Osteocyte (in vitro differentiated cells): ENCODE measurements at places on chromosomes 12 and 14. TPM values are rescaled to one million over a fixed set of nuclear protein-coding genes. Genes with fewer than 3 reads are reported as not detected.

DNA sequence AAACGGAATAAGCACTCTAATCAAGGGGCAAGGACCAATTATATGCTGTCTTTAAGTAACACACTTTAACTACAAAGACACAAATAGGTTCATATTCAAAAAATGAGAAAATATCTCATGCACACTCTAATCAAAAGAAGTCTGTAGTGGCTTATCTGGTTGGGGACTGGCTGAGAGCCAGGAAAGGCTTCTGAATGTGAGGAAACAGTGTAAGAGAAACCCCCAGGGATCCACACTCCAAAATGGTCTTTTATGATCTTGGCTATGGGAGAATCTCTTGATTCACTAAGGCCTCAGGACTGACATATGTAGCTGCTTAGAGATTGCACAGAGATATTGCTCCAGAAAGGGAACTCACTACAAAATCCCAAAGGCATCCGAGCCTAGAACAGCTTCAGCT is 10.3 kb downstream of the CTSG start:
- H3K4me1 ChIP-seq, result no peaks in the 10 kb centered on the region
- no peak for DNase-seq
- H3K27ac ChIP-seq, result no peak overlapping the region
- H3K4me3 ChIP-seq, result no peak overlapping the region
- H3K27me3 ChIP-seq, result no peaks in the 10 kb centered on the region
- H3K36me3 ChIP-seq, result no peaks in the 10 kb centered on the region

GRCh38 chr12:67457778-67458665 is 188.9 kb downstream of the CAND1 start:
- no peak overlapping the region for H3K27ac ChIP-seq
- no peak for DNase-seq
- peaks cover 5% of the 10 kb centered on the region for H3K27me3 ChIP-seq

DNA sequence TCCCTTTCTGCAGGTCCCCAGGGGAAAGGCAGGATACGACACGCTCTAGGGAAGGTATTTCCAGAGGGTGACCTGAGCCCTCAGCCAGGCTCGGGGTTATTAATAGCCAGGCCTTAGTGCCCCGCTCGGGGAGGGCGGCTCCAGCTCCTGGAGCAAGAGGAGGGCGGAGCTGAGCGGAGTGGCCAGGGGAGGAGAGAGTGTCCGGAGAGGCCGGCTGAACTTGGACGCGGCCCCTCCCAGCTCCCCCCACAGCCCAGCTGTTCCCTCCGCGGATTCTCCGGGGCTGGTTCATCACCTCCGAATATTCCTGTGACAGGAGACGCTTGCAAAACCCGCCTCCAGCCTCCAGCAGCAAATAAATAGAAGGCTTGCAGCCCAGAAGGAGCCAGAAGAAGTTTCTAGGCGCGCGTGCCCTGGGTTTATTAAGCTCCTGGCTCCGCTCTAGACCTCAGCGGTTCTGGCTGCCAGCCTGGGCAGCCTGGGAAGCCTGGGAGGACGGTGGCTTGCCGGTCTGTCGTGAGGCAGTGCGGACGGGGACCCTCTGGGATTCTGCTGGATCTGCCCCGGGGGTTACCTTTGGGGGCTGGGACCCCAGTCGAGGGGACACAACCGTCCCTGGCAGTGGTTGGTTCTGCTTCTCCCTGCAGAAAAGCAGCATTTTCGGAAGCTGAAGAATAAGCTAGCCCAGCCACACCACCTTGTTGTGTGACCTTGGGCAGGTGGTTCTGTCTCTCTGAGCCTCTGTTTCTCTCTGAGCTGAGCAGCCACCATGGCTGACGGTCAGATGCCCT is at the start of gene HSPB8:
TSS of gene HSPB8 (plus strand) at position 388 of the 791 bp plus-strand sequence. CDS start at position 770, 382 bp downstream.
- H3K27me3 ChIP-seq, result no peaks in the 10 kb centered on the region
- peak within 1 kb of the TSS; percentile 35 for H3K27ac ChIP-seq
- H3K4me3 ChIP-seq, result peak within 1 kb of the TSS; percentile 68
- no peak for DNase-seq
- no peaks in the 10 kb centered on the region for H3K36me3 ChIP-seq

DNA sequence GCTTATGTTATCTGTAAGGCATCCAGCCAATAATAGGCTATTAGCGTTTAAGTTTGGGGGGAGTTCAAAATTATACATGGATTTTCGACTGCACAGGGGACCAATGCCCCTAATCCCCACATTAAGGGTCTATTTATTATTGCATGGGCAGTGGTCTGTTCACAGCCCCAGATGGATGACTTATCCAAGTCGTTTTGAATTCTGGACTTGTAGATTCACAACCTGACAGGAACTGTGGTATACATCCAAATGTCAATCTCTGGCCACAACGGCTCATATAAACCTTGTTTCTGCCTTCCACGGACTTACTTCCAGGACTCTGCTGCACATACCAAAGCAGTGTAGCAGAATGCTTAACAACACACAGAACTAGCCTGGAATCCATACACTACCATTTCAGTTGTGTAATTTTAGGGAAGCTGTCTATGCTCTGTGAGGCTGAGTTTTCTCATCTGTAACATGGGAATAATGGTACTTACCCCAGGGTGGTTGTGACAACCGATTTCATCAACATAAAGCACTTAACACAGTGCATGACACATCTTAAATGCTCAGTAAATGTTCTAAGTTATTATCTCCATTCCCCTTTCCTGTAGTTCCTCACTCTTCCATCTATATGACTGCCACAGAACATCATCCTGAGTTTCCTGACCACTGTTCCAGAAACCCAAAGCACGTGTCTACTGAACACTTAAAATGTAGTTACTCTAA is 3.7 kb downstream of the DDX24 start:
- H3K4me3 ChIP-seq, result no peak overlapping the region
- H3K4me1 ChIP-seq, result peaks cover 49% of the 10 kb centered on the region
- peaks cover 43% of the 10 kb centered on the region for H3K36me3 ChIP-seq
- H3K27ac ChIP-seq, result no peak overlapping the region

- no peak overlapping the region for H3K4me3 ChIP-seq
- peaks cover 15% of the 10 kb centered on the region for H3K4me1 ChIP-seq
- no peak for DNase-seq
- peak overlapping the region; percentile 44 for H3K27ac ChIP-seq
- no peaks in the 10 kb centered on the region for H3K27me3 ChIP-seq
These were observed 47.1 kb downstream of the IL31 start for GRCh38 chr12:122126713-122127597.

- no peaks in the 10 kb centered on the region for H3K27me3 ChIP-seq
- peaks cover 10% of the 10 kb centered on the region for H3K4me1 ChIP-seq
- no peaks in the 10 kb centered on the region for H3K36me3 ChIP-seq
These were observed 178.1 kb upstream of the ARHGAP5 start for GRCh38 chr14:31898838-31899528.

- no peaks in the 10 kb centered on the region for H3K27me3 ChIP-seq
- DNase-seq, result no peak
- no peak overlapping the region for H3K27ac ChIP-seq
- H3K4me1 ChIP-seq, result peaks cover 8% of the 10 kb centered on the region
These were observed 88.5 kb downstream of the RBM19 start for GRCh38 chr12:113877607-113878006.

GRCh38 chr14:39868251-39868650 is 436.0 kb upstream of the FBXO33 start:
- H3K27me3 ChIP-seq, result no peaks in the 10 kb centered on the region
- no peak overlapping the region for H3K27ac ChIP-seq
- DNase-seq, result no peak
- no peaks in the 10 kb centered on the region for H3K36me3 ChIP-seq
- H3K4me3 ChIP-seq, result no peak overlapping the region
- H3K4me1 ChIP-seq, result no peaks in the 10 kb centered on the region

- no peaks in the 10 kb centered on the region for H3K27me3 ChIP-seq
- peaks cover 48% of the 10 kb centered on the region for H3K4me1 ChIP-seq
- no peak for DNase-seq
These were observed 56.2 kb downstream of the SLC38A6 start for GRCh38 chr14:61037215-61037614.

- peaks cover 8% of the 10 kb centered on the region for H3K36me3 ChIP-seq
- no peak overlapping the region for H3K4me3 ChIP-seq
- H3K4me1 ChIP-seq, result peaks cover 15% of the 10 kb centered on the region
- H3K27me3 ChIP-seq, result no peaks in the 10 kb centered on the region
- no peak for DNase-seq
- peak overlapping the region; percentile 97 for H3K27ac ChIP-seq
These were observed 606 bp downstream of the CINP start for GRCh38 chr14:102362084-102362483.

DNA sequence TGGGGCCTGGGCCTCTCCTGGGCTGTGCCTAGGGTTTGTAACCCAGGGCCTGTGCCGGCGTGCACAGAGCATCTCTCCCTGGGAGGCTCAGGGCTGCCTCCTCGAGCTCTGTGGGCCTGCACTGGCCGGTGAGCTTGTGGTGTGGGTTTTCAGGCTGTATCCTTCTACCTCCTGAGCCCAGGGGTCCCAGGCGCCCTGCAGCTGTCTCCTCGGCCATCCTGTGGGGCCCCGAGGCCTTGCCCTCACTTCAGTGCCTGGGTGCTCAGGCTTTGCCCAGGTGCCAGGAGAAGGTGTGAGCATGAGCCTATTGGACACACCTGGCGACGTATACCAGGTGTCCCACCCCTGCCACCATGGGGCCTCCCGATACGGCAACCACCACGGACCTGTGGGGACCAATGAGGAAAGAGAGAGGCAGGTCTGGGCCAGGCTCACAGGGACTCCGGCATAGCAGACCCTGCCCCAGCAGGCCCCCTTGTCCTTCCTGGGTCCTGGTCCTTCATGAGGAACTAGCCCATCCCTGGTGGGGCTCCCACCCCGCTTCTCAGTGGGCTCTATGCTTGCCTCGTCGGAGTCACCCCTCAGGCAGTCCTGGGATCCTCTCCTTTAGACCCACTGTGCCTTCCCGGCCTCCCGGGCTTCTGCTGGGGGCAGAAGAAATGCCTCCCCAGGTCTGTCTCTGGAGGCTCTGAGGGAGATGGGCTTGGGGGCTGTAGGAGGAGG is 400.2 kb downstream of the TMEM121 start:
- H3K27me3 ChIP-seq, result no peaks in the 10 kb centered on the region
- H3K36me3 ChIP-seq, result no peaks in the 10 kb centered on the region
- no peak for DNase-seq
- no peaks in the 10 kb centered on the region for H3K4me1 ChIP-seq
- no peak overlapping the region for H3K4me3 ChIP-seq

- no peaks in the 10 kb centered on the region for H3K27me3 ChIP-seq
- H3K36me3 ChIP-seq, result no peaks in the 10 kb centered on the region
- no peak for DNase-seq
- no peaks in the 10 kb centered on the region for H3K4me1 ChIP-seq
- no peak overlapping the region for H3K27ac ChIP-seq
These were observed 29.8 kb downstream of the CFL2 start for GRCh38 chr14:34684578-34684977.

- no peak overlapping the region for H3K27ac ChIP-seq
- no peaks in the 10 kb centered on the region for H3K36me3 ChIP-seq
- no peak for DNase-seq
- H3K4me1 ChIP-seq, result peaks cover 42% of the 10 kb centered on the region
These were observed 185.6 kb downstream of the AKAP6 start for GRCh38 chr14:32514681-32515080.

DNA sequence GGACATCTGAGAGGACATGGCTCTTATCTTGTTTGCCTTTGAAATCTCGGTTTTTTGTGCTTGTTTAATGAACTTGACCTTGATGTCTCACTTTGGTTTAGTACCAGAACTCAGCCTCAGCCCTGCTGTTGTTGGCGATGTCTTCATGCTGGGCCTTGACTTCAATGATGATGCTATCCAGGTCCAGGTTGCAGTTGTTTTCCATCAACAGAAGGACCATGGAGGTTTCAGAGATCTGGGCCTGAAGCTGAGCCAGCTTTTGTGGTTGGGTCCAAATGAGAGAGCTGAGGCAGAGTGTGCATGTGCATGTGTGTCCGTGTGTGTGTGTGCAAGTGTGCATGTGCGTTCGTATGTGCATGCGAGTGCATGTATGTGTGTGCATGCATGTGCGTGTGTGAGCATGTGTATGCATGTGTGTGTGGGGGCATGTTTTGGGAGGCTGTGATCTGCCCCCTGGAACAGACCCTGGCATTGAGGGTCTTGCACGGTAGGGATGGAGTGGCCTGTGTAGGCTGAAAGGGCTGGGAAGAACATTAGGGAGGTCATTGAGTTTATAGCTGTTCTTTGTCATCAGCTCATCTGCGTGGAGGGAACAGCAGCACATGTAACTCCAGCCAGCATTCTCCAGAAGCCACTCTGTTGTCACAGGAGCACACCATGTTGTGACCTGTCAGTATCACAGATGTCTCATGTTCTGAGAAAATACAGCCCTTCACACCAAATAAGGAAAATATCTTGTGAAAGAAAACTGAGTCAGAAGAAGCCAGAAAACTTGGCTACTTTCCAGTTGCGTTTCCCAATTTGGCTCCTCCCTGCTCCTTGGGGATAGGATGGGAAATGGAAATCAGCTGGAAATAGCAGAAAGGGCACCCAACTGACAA is 10.0 kb upstream of the KRT82 start:
- peaks cover 11% of the 10 kb centered on the region for H3K4me1 ChIP-seq
- peaks cover 17% of the 10 kb centered on the region for H3K27me3 ChIP-seq
- no peaks in the 10 kb centered on the region for H3K36me3 ChIP-seq

DNA sequence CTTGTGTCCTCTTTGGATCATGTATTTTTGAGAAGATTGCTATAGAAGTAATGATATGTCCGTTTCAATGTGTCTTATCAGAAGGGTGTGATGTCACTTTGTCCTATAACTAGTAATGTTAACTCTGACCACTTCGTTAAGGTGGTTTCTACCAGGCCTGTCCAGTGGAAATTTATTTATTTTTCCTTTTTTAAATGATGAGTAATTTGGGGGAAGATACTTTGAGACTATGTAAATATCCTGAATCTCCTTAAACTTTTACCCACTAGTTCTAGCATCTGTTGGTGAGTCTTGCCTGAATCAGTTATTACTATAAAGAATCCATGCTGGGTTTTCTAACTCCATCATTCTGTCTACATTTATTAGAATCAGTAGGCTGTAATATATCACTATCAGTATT is 15.3 kb downstream of the EP400 start:
- DNase-seq, result no peak
- no peaks in the 10 kb centered on the region for H3K27me3 ChIP-seq
- no peak overlapping the region for H3K27ac ChIP-seq

The TAS2R19 gene
- total RNA-seq, result 3.7 and 5.2 TPM in 2 replicates

The PPP1R36 gene
- total RNA-seq, result 1.3 and 2.1 TPM in 2 replicates

The TSPAN11 gene
- 8.4 and 9.2 TPM in 2 replicates for total RNA-seq

The C12orf43 gene
- 14.2 and 17.3 TPM in 2 replicates for total RNA-seq

The ZCCHC8 gene
- total RNA-seq, result 27.6 and 28.0 TPM in 2 replicates

The FGF23 gene
- total RNA-seq, result not detected in 2 replicates

The RXYLT1 gene
- 18.6 and 22.2 TPM in 2 replicates for total RNA-seq
